ENCODE measurements at places on chromosomes 4 and X. TPM values are rescaled to one million over a fixed set of nuclear protein-coding genes. Genes with fewer than 3 reads are reported as not detected.
A peak's percentile ranks its signal among the peaks of the same experiment; 100 is the strongest.

C4orf50 gene
- 0.07 TPM for total RNA-seq

CFAP97 gene
- 20.9 TPM for total RNA-seq

EXOC1L gene
- total RNA-seq, result not detected

CCDC110 gene
- not detected for total RNA-seq

IGSF1 gene
- total RNA-seq, result 0.34 TPM

CTAG1B gene
- 0.46 TPM for total RNA-seq

LRP2BP gene
- total RNA-seq, result 2.3 TPM

ATRX gene
- 249 TPM for total RNA-seq

PJA1 gene
- total RNA-seq, result 68.0 TPM

GRCh38 chrX:4239650-4240540 is 526.4 kb upstream of the PRKX start:
- no peak for DNase-seq

DNA sequence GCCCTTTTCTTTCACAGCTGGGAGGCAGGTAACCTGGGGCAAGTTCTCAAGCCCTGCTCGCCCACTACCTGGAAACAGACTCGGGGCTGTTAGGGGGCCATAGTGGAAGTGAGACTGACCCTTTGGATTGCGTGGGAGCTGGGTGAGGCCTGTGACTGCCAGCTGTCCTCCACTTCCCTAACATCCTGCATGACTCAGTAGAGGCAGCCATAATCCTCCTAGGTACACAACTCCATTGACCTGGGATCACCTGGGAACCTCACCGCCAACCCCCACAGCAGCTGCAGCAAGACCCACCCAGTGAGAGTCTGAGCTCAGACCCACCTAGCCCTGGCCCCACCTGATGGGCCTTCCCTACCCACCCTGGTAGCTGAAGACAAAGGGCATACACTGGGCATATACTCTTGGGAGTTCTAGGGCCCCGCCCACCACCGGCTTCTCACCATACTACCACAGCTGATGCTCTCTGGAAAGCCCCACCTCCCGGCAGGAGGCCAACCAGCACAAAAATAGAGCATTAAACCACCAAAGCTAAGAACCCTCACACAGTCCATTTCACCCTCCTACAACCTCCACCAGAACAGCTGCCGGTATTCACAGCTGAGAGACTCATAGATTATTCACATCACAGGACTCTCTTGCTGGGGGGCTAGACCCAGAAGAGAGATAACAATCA is 61.1 kb upstream of the DCTD start:
- DNase-seq, result no peak

DNA sequence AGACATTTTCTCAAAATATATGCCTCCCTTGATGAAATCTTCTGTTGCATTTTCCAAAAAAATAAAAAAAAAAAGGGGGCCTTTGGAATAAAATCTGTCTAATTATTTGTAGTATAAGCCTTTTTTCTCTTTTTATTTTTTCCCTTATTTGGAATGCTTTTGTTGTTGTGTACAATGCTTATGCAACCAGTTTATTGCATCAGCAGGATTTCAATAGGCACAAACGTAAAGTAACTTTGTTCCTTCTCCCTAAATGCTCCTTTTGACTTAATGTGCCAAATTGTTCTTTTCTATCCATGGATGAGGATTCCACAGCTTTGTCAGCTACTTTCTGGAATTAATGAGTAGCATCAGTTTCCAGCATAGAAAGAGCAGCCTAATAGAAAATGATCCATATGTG is 59.6 kb upstream of the HPGD start:
- no peak for DNase-seq

DNA sequence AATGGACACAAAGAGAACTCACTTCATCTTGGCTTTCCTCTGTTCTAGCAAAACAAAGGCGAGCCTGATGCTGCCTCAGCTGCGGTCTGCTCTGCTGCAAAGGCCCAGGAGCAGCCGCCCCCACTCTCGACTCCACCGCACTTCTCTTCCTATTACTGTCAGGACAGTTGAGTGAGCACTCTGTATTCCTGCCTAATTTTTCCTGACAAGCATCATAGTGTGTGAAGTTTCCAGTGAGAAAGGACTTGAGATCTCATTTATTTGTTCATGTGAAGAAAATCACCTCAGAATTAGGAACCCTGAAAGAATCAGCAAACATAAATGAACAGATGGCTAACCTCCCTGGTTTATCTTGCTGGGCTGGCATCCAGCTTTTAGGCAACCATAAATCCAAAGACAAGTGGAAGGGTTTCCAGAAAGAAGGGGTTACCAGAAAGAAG is 15.6 kb downstream of the SCARB2 start:
- DNase-seq, result peak; percentile 80

GRCh38 chrX:80812176-80812575 is 2.5 kb upstream of the BRWD3 start:
- no peak for DNase-seq

DNA sequence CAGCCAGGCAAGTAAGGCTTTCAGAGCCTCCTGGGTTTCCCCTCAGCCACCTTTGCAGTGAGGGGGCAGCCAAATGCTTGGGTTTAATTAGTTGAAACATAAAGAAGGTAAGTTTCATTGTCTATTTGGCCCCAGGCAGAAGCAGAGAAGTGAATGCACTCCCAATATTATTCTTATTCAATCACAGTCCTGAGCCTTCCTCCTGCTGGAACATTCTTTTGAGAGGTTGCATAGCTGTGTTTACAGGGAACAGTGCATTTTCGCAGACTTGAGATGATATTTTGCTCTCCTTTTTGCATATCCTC is 13.9 kb downstream of the SLC2A9 start:
- DNase-seq, result no peak

GRCh38 chr4:98794565-98795205 is 134.2 kb downstream of the EIF4E start:
- DNase-seq, result no peak

DNA sequence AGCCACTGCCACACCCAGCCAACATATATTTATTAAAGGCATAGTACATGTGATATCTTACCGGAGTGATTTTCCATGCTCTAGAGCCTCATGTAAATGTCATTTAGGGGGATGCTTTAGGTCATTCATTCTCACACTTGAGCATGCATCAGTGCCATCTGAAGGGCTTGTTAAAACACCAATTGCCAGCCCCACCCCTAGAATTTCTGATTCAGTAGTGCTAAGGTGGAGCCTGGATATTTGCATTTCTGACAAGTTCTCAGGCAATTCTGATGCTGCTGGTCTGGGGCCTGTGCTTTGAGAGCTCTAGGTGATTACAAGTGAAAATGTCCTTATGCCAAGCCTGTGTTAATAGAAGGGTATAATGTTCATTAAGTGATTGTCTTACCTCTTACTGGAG is 107.7 kb downstream of the PHEX start:
- no peak for DNase-seq

- DNase-seq, result no peak
These were observed 13.0 kb upstream of the NDUFC1 start for GRCh38 chr4:139315221-139315675.

- no peak for DNase-seq
These were observed 366.7 kb upstream of the FAM241A start for GRCh38 chr4:111778543-111778942.

DNA sequence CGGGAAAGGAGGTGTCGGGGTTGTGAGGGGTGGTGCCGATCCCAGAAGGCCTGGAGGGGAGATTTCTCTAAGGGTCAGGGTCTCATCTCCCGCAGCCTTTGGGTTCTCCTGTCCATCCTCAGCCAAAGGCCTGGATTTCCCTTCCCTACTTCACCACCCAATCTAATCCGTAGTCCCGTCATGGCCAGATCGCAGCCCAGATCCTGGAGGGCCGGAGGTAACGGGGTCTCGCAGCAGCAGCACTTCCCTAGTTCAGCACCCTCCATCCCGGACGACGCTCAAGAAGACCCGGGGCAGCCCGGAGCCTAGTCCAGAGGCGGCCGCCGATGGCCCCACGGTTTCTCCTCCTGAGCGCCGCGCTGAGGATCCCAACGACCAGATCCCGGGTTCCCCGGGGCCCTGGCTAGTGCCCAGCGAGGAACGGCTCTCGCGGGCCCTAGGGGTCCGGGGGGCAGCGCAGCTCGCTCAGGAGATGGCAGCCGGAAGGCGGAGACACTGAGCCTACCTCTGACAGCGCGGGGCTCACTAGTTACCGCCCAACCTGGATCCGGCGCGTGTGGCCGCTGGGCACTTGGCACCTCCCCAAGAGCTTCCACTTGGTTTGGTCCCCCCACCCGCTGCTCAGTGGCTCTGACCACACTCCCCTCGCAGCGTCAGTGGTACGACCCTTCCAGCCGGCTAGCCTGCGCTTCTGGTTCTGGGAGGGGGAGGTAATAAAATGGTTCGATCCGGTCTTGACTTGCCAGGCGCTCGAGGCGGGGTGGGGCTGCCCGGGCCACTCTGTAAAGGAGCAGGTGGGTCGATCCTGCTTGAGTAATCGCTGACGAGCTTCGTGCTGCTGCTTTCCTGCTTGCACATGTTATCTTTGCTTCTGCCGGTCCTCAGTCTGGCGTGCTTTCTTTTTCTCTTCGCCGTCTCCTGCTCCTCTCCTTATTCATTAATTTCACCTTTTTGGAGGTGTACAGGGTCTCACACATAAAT is 3.6 kb downstream of the MAGIX start:
- peak; percentile 76 for DNase-seq

DNA sequence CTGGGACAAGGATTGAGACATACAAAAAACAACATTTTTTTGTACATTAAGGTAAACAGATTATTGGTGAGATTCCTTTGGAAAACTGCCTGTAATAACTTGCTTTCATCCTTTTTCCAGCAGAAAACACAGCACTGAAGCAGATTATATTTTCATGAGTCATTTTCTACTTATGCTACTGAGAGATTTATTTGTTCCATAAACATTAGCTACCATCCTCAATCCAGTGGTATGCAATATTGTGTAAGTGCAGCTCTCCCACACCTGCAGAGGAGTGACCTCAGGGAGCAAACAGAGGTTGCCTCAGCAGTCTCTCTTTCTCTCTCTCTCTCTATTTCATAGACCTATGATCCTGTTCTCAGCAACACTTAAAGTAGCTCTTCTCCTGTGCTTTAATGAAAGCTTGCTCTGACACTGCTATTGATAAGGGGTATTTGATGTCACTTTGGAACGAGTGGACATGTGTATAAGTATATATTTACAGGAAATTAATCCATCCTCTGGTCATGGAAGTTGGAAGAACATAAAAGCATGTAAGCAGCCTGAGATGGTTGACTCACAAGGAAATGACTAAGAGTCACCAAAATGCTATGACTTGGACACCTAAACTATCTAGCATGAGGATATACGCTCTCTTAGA is 163.7 kb upstream of the SPANXC start:
- DNase-seq, result no peak

DNA sequence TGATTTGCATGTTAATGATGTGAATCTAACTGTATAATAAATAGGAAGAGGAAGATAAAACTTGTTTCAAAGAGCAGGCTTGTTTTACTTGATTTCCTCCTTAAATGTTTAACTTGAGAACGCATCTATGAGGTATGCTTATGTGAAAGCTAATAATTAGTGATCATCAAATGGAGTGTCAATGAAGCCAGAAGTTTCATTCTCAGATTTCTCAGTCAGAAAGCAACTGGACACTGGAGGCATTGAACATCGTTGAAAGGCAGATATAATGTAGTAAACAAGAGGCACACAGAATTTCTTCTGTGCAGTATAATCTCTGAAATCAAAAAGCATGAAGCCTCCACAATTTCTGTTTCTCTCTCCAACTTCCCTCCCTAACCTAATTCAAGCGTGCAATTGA is 672.9 kb downstream of the ADGRL3 start:
- DNase-seq, result no peak

GRCh38 chrX:69173906-69174305 is 8.7 kb upstream of the PJA1 start:
- no peak for DNase-seq

DNA sequence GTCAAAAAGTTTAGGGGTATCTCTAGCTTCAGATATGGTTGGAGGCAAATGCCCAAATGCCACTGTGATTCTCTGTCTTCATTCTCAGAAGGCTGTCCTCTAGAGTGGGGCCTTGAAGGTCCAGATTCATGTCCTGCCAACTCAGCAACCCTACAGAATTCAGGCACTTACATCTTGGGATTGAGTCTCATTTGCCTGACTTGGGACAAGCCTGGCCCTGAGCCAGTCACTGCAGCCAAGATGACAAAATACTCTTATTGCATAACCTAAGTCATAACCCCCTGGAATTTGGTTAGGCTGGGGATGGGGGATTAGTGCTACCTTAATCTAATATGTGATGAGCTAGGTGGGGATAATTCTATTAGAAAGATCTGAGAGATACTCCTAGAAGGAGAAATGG is 100.5 kb downstream of the AREG start:
- no peak for DNase-seq

DNA sequence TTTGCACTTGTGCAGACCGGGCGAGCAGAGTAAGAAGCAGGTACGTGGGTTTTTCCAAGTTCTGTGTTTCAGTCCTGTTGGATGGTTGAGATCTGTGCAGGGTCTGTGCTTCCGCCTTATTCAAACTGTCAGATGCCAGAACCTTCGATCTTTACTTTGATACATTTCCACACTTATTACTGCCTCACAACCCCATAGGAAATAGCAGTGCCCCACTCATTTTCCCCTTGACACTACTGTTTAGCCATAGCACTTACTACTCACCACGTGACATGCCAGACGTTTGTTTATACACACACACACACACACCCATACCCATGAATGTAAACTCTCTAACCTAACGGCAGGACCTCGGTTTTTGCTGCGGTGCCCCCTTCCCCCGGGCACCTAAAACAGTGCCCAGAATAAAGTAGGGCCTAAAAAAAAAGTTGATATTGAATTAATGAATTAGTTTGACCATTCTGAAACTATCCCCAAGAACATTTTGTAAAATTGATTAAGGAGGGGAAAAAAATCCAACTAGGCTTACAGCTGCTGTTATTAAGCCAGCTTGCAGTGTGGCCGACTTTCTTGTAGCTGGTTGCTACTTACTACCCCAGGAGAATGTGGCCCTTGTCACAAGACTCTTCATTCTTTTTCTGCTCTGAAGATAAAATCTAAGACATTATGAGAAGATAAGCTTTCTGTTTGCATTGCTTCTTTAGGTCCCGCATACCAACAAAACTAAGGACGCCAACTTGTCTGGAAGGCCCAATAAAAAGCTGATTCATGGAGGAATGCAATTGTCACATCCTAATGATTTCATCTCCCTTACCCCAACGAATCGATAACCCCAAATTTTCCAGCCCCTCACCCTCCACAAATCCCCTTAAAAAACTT is 704 bp upstream of the SEPSECS start:
- DNase-seq, result no peak

DNA sequence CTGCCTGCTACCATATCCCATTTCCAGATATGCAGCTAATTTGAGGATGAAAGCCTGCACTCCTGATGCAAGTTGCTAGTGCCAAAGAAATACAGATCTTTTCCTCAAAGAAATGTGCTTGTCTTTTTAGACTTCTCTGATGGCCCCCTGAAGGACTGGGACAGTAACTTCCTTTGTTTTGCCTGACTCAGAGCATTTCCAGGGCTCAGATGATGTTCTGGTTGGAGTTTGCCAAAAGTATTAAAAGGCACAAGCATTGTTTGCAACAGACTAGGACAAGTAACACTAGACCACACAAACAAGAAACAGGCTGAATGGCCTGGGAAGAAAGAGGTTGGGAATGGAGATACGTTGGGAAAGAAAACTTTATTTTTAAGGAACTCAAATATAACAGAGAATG is 175.2 kb downstream of the IL13RA2 start:
- DNase-seq, result no peak

- DNase-seq, result no peak
These were observed 51.7 kb downstream of the UBE2NL start for GRCh38 chrX:143935601-143936000.
